ENCODE measurements at places on chromosomes 12 and 14. TPM values are rescaled to one million over a fixed set of nuclear protein-coding genes. Genes with fewer than 3 reads are reported as not detected.

- DNase-seq = peak; percentile 26
Measured at GRCh38 chr12:79141776-79142175, 277.2 kb downstream of the SYT1 start.

RTL1 gene
- not detected for polyA plus RNA-seq

GRCh38 chr14:44317441-44317746 is 189.7 kb downstream of the FSCB start:
- DNase-seq = no peak

DNA sequence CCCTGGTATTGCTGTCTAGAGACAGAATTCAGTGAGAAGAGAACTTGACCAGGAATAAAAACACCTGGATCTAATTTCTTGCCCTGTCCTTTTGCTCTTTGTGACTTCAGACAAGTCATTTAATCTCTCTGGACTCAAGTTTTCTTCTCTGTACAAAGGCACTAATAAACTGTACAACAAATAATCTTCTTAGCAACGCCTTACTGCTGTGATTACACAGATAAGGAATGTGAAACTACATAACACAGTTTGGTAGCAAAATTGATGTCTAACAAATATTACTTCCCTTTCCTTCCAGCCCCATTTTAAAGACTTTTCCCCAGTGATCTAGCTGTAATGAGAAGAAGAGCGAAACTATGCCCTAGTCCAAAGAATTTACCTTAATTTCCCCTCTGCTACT is 69.3 kb downstream of the BCAT1 start:
- DNase-seq = no peak

GRCh38 chr12:131129839-131130238 is 176.1 kb downstream of the ADGRD1 start:
- no peak for DNase-seq
